Hippocampal formation (tissue), 2 donors: ENCODE measurements at places on chromosomes 4 and X.

DNA sequence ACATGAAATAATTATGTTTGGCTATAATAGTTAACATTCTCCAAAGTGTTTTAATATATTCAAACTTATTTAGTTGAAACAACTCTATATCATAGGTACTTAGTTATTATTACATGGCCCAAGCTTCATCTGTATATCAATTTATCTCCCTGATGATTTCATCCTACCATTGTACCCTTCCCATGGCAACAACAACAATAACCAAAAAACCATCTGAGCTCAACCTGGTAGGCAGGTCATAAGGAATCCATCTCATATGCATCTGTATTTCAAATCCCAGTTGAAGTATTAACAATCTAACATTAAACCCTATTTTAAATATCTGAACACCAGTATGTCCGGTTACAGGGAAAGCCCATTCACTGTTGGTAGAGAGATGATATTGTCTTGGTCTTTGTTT is 33.1 kb upstream of the SLC7A11 start:
- no peak for DNase-seq

GRCh38 chr4:142614621-142615323 is 231.3 kb downstream of the INPP4B start:
- no peak for DNase-seq

GRCh38 chr4:92334716-92335350 is 31.1 kb downstream of the GRID2 start:
- DNase-seq: peak; percentile 12

GRCh38 chrX:45907786-45908185 is 637.4 kb downstream of the ZNF674 start:
- DNase-seq: no peak

DNA sequence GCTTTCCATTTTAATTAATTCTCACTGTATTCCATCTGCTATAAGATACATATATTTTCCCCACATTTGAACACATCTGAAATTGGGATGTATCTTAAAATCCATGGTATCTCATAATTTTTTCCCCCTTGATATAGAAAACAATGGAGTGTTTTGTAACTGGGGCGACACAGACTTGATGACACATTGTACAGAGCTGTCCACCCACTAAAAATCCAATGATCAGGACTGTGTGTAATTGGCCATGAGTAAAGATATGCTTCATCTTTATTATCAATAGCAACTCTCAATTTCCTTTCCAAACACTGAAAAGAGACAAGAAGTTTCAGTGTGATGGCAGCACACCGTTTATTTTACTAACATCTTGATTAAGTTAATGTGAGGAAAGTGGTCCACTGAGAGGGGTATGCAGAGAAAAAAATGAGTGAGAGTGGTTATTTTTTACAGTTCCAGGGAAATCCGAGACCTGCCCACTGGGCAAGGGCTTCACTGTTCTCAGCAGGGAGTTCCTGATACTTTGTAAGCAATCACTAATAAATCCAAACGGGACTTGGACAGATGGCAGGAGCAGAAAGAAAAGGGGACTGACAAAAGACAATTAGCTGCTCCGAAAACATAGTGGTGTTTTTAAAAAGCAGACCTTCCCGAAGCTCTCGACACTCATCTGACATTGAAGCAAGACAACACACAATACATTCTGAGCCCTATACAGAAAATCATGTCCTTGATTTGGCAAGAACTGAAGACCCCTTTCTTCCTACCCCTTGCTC is 149.4 kb downstream of the TSPAN5 start:
- no peak for DNase-seq

- DNase-seq: no peak
Measured at GRCh38 chrX:85052205-85052604, 48.5 kb downstream of the APOOL start.

- DNase-seq: no peak
Measured at GRCh38 chr4:45985038-45985437, 138.8 kb downstream of the GABRG1 start.
